Activated CD4-positive, alpha-beta T cell treated with anti-CD3 and anti-CD28 coated beads for 1 hour (primary cell): ENCODE measurements at places on chromosomes 11 and 22.

DNA sequence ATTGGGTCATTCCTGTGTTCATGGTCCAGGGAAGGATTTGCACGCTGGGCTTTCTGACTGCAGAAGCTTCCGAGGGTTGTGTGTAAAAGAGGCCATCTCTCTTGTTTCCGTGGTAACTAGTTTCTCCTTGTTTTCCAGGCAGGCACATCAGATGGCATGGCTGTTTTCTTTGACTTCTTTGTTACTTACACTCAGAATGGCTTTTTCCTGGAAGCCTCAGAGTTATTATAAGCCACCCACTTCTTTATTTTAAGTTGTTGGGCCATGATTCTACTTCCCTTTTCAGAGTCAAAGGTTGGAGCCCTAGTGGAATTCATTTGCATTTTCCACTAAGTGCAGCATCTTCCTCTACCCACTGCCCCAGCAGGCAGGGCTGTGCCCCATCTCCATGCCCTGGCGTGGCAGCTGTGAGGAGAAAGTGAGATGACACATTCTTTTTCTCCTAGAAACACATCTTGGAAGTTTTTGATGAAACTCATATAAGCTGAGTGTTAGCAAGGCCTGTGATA is 94.9 kb downstream of the PRR5L start:
- DNase-seq: no peak

DNA sequence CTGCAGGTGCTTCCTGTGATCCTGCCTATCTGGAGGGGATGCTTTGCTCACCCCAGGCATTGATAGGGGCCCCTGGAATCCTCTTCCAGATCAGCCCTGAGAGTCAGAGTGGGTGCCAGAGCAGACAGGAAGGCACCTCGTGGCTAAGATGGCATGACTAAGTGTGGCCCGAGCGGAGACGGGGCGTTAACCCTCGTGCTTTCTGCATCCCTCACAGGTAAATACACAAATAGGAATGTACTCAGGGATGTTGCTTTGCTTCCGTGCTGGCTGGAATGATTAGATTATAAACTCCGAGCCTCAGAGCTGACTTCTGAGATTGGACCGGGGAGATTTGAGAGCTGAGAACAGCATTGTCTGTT is 312.7 kb upstream of the B3GAT1 start:
- DNase-seq: no peak

DNA sequence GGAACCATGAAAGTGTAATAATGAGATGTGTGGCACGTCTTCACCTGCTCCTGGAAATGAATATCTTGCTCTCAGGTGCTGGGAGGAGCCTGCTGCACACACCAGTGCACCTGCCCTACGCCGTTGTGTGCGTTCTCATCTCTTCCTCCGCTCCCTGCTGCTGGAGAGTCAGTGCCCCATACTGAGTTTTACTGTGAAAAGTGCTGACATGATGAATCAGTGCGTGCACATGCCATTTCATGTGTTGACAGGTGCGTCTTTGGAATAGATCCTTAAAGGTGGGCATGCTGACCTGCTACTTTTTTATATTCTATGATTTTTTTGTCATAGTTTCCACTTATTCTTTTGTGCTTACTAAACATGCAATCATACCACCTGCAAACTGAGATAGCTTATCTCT is 1015.8 kb downstream of the BRD1 start:
- no peak for DNase-seq

GRCh38 chr11:64764040-64764611 is 4.4 kb upstream of the PYGM start:
- peak; percentile 41 for DNase-seq

GRCh38 chr11:65185869-65186341 is 4.2 kb downstream of the CAPN1 start:
- DNase-seq: no peak

- DNase-seq: no peak
Observed at GRCh38 chr11:88484873-88485621, 147.5 kb upstream of the CTSC start.

DNA sequence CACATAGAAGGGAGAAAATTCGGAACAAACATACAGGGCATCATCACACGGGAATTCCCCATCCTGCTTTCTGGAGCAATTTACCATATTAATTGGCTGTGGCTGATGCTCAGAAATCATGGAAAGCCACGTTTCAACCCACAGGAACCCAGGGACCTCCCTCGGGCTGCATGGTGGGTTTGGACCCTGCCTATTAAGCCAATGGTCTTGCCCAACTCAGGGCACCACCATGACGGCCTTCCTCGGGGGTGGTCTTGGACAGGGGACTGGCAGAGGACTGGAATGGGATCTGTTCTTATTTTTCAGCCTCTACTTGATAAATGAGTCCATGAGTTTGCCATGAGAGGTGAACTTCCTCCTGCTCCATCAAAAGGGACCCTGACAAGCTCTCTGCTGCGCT is 374.0 kb downstream of the SHANK2 start:
- DNase-seq: no peak

DNA sequence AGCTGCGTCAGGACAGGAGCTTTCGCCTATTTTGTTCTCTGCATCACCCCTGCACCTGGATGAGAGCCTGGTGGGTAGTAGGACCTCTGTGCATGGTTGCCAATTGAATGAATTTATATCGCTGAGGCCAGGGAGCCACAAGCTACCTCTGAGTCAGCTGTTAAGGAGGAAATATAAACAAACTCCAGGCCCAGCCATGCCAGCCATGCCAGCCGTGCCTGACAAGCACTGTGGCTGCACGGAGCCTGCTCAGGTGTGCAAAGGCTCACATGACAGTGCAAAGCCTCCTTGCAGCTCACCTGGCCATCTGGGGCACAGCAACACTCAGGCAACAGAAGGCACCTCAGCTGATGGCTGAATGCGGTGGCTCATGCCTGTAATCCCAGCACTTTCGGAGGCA is 33.7 kb upstream of the LINC01488 start:
- no peak for DNase-seq

DNA sequence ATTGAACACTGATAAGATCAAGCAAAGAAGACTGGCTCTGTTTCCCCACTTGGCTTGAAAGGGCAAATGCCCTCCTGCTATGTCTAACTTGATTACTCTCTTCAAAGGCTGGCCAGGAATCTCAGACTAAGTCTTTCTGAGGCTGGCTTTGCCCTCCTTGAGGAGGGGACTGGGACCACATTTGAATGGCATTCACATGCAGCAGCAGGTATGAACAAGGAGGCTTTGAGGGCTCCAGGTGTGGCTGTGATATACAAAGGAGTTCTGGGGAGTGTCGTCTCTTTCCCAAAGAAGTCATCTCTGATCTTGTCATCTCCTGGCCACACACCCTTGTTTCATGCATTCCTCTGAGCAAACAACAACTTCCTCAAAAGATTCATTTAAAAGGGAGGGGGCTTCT is 130.8 kb downstream of the ARL14EP start:
- DNase-seq: no peak

GRCh38 chr11:86931548-86932258 is 23.5 kb downstream of the FZD4 start:
- DNase-seq: no peak

DNA sequence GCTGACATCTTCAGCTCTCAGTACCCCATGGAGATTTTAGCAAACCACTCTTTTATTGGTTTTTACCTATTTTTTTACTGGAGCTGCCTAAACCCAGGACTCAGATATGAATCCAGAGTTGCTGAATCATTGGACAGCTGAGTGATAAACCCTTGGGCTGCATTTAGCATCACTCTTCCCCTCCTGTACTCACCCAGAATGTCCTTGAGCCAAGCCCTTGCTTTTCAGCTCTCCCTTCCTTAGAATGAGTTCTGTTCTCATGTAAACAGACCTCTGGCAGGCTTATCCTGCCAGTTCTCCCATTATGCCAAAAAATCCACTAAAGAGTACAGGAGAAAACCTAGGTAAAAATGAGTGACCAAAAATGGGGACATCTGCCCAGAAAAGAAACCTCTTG is 200.1 kb upstream of the POU2AF2 start:
- no peak for DNase-seq

- DNase-seq: no peak
Observed at GRCh38 chr11:125091247-125091876, 20.1 kb downstream of the TMEM218 start.

- DNase-seq: no peak
Observed at GRCh38 chr11:59437770-59438169, 1.5 kb downstream of the OR5A1 start.

DNA sequence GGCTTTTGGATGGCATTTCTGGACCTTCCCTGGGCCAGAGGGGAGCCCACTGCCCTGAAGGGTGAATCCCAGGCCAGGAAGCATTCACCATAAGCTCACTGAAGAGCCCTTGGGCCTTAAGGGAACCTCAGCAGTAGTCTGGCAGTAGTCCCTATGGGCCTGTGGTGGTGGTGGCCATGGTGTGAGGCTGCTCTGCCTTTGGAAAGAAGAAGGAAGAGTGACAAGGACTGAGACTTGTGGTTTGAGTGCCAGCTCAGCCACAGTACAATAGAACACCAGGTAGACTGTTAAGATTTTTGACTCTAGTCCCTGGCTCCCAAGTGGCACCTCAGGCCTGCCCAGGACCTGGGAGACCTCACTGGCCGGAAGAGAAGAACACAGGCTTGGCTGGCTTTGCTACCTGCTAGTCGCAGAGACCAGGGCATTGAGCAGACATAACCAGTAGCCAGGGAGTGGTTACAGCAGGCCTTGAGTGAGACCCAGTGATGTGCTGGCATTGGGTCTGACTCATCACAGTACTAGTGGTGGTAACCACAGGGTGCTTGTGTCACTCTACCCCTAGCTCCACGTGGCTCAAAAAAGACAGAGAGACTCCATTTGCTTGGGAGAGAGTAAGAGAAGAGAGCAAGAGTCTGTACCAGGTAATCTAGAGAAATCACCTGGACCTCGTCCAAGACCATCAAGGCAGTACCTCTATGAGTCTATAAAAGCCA is 259.8 kb upstream of the BLID start:
- no peak for DNase-seq

GRCh38 chr11:47271961-47272661 is 2.2 kb downstream of the MADD start:
- no peak for DNase-seq

DNA sequence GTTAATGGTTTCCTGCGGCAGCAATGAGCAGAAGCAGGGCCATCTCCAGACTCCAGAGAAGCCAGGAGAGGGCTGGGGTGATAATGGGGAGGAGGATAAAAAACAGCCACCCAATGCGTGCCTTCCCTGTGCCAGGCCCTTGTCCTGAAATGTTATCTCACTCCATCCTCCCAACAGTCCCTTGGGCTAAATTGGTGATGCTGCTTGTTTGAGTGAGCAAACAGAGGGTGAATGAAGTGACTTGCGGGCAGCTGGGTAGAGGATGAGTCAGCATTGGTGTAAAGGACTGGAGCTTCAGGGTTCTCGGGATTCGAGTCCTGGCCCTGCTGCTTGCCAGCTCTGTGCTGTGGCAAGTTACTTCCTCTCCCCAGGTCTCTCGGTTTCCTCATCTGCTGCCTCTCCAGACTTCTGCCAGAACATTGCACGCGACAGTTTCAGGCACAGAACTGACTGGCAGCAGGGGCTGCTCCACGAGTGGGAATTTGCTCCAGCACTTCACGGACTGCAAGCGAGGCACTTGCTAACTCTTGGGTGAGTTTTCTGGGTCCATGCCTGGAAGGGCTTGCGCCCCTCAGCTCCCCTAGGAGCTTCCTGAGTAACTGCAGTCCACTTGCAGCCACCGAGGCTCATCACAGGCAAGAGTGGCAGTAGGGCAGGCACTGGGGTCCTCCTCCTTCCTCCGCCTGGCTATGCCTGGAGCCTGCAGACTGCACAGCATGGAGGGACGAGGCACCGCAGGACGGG is at the start of gene P2RY6:
Gene P2RY6 (plus strand): TSS at position 403 of the 744 bp plus-strand sequence. CDS start 24,181 bp downstream, outside the sequence.
- no peak for DNase-seq

DNA sequence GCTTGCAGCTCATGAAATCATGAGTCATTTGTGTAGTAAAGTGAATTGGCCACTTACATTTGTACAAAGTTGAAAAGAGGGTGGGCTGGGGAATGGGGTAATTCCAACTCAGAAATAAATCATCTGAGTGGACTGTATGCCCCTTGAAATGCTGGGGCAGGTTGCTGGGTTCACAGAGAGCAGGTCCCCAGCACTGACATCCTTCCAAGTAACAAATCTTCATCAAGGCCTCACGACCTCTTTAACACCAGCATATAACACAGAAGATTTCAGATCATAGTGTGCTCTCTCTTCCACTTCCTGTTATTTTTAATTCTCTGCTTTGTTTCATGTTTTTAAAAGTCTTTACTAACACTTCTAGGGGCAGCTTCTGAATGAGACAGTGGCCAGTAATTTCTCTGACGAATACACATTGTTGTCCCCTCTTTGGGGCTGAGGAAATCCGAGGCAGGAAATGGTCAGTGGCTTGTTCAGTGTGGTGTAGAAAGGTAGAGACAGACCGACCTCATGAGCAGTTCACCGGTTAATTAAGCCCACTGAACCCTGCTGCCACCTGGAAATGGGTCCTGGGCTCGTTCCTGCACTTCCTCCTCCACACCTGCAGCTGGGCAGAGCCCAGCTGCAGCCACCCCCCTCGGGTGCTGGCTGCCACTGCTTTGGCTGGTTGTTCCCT is 127.7 kb downstream of the MAML2 start:
- DNase-seq: no peak

DNA sequence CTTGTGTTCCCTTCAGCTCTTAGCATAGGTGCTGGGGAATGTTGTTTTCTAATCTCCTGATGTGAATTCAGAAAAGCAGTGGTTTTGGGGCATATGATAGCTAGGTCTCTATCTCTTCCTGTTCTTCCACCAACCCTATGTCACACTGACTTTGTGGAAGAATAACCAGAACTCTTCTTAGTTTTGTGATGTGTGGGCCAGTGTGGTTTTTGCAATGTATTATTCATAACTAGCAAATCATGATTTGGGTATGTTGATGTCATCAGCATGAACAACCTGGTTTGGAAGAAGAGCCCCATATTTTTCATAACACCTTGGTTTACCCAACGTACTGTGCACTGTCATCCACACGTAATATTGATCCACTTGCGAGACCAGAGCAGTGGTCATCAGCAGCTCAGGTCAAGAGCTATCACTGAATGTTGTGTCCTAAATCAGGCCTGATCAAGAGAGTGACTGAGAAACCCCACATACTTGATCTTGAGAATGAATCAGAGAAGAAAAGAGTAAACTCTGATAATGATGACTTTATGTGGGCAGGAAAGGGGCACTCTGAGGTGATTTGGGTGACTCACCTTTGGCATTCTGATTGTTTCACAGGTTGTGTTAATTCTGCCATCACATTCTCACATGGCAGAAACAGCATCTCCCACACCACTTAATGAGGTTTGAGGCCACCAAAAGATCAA is 19.4 kb upstream of the MS4A6E start:
- no peak for DNase-seq

- DNase-seq: no peak
Observed at GRCh38 chr11:129639300-129639699, 176.3 kb upstream of the TMEM45B start.

DNA sequence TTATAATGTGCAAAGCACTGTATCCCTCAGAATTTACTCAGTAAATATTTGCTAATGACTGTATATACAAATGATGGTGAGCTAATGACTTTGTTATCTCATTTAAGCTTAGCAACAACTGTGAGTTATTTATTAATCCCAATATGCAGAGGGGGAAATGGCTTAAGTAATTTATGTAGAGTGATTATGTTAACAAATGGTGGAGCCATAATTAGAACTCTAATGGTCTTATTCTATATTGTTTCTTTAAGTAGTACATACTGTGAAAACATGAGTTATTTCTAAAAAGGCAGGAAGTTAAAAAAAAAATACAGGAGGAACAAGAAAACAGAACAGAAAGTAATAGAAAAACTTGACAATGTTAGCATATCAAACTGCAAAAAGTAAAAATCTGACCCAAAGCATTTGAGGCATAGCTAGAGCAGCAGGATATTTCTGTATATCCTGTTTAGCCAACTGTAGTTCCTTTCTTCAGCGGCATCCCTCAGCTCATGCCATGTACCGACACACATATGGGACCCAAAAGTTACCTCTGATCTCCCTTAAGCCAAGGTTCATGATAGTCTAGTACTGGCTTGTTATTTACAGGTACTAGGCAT is 94.2 kb downstream of the FCHSD2 start:
- DNase-seq: no peak

- DNase-seq: no peak
Observed at GRCh38 chr11:91173701-91174100, 950.9 kb upstream of the CHORDC1 start.
